NCI-H2081 (cell line): ENCODE measurements at places on chromosomes 3 and 15.

DNA sequence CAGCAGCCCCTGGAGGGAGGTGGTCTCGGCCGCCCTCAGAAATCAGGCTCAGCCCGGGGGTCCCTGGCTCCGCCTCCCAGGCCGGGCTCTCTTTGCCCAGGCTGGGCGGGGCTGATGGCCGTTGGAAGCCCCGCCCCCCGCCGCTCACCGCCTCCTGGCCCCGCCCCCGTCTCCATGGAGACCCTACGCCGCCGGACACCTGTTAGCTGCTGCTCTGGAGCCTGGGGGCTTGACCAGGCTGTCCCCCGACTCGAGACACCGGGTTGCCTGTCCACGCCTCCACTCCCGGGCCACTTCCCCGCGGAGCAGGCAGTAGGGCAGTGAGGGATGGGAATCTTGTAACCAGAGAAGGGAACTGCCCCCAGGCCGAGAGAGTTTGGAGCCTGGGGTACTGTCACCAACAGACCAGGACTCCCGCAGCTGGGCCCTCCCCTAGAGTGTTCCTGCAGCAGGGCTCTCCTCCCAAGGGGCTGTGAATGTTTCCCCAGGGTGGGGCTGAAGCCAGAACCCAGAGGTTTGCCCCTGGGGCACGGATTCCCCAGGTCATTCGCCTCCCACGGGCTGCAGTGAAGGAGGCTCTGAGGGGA lies 27.8 kb upstream of the RPL32 start:
- no peak for DNase-seq

GRCh38 chr15:90114451-90114901 lies 12.2 kb upstream of the IDH2 start:
- DNase-seq = no peak

GRCh38 chr3:42051384-42052131 lies 39.6 kb upstream of the TRAK1 start:
- DNase-seq = no peak

DNA sequence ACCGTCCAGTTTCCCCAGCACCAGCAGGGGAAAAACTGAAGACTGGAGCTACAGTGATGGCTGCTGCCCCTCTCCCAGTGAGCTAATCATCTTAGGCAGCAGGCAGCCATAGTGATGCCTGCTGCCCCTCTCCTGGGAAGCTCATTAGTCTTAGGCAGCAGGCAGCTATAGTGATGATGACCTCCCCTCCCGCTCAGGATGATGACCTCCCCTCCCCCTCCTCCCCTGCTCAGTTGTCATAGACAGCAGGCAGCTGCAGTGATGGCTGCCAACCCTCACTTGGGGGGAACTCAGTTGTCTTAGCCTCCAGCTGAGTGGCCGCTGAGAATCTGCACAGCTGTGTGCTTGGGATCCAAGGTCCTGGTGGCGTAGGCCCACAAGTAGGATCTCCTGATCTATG lies 80.9 kb upstream of the MANF start:
- no peak for DNase-seq

DNA sequence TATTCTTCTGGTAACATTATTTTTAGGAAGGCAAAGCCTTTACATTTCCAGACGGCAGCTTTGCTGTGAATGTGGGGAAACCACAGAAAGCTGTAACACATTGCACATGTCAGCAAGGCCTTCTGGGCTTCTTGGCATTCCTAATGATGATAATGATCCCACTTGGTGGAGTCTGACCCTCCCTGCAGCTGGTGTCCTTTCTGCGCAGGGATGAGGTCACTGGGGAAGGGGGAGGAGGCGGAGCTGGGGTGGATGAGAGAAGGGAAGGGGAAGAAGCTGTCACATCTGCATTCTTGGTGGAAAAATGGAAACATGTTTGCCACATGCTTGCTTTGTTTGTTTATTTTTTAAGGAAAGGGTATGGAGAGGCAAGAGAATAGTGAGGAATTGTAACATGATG lies 68.6 kb downstream of the FILIP1L start:
- DNase-seq = no peak

GRCh38 chr3:61569856-61570580 lies 8.6 kb downstream of the PTPRG start:
- DNase-seq = no peak

DNA sequence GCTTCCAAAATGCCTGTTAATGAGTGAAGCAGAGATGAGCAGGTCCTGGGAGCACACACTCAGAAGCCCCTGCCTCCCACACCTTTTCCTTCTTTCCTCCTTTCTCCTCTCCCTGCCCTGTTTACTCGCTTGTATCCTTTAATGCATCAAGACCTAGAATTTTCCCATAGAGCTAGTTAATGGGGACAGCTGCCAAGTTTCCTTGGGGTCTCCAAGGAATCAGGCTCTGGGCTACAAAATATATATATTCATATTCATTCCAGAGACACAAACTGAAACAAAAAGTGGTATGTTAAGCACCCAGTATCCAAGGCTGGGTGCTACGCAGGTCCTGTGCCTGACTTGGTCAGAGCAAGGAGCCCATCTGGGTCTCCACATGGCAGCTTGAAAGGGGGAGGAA lies 235.6 kb downstream of the MYRIP start:
- DNase-seq = no peak

DNA sequence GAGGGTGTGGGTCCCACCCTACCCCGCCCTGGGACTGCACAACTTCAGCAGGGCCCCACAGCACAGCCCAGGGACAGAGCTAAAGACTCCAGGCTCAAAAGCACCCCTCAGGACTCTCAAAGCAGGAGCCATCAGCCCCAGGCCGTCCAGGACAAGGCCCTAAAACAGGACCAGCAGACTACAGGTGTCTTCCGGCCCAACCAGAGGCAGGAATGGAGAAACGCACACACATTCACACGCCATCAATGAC lies 26.1 kb downstream of the ATRIP start:
- no peak for DNase-seq
